ENCODE measurements at places on chromosomes 16 and 17. TPM values are rescaled to one million over a fixed set of nuclear protein-coding genes. Genes with fewer than 3 reads are reported as not detected.

- no peak for DNase-seq
Measured at GRCh38 chr16:6618874-6619273, 713.8 kb upstream of the RBFOX1 start.

The SKAP1 gene
- total RNA-seq = 1.5 TPM

The ATP1B2 gene
- 3.9 TPM for total RNA-seq

The RPGRIP1L gene
- total RNA-seq = 4.4 TPM

DNA sequence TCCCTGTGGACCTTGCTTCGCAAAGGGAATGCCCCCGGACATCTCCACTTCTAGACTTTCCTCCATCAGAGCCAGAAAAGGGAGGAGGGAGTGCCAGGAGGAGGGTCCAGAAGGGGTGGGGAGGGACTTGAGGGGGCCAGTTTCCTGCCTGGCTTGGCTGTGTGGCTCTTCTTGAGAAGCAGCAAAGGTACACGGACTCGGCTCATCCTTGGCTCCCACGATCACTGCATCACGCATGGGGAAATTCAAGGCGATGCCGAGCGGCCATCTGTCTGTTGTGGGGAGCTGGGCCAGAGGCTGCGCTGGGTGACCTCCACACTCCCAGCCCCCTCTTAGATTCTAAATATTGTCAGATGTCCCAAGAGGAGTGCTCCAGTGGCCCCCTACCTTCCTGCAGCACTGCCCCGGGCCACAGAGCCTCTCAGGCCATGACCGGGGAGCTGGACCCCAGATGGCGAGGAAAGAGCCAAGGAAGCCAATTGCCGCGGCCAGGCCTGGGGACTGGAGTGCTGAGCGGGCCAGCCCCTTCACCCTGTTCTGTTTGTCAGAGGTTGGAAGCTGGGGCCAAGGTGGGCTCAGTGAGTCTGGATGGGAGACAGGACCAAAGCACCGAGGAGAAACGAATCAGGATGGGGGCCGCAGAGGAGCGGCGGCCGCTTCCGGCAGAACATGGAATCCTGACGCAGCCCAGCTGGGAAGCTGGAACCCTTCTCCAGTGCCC is 104.5 kb downstream of the RBFOX3 start:
- no peak for DNase-seq

DNA sequence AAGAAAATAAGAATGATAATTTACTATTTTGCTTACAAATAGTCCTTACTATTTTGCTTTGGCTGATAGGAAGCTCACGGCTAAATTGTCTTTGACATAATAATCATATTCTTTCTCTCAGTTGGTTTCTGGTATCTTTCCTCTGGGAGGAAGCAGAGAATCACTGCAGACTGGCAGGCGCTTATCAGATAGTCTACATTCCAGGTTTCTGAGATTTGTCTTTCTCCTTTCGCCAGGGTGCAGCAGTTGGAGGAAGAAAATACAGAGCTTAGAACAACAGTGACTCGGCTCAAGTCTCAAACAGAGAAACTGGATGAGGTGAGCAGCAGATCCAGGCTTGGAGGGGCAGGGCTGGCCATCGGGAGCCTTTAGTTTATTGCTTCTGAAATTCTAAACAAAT is 136.1 kb downstream of the RAB11FIP4 start:
- DNase-seq = no peak

The CARD14 gene
- 4.4 TPM for total RNA-seq

- peak; percentile 40 for DNase-seq
Measured at GRCh38 chr16:56625943-56626654, 518 bp downstream of the MT1E start.

GRCh38 chr17:21282231-21282630 is 2.3 kb upstream of the MAP2K3 start:
- DNase-seq = no peak
